CD4-positive, alpha-beta T cell treated with Interleukin-21 for 1 hour (primary cell): ENCODE measurements at places on chromosomes 7 and 10.
A peak's percentile ranks its signal among the peaks of the same experiment; 100 is the strongest.

DNA sequence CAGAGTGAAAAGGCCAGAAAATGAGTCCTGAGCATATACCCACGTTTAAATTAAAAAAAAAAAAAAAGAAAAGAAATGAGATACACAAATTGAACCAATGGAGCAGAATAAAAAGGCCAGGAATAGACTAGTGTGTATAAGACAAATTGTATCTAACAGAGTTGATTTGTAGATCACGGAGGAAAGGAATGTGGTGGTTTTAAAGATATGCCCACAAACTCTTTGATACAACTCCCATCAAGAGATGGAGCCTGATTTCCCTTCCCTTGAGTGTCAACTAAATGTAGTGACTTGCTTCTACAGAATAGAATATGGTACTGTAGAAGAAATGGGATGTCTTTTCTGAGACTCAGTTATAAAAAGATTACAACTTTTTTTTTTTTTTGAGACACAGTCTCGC, 10.4 kb downstream of the SYPL1 start:
- DNase-seq, result no peak

DNA sequence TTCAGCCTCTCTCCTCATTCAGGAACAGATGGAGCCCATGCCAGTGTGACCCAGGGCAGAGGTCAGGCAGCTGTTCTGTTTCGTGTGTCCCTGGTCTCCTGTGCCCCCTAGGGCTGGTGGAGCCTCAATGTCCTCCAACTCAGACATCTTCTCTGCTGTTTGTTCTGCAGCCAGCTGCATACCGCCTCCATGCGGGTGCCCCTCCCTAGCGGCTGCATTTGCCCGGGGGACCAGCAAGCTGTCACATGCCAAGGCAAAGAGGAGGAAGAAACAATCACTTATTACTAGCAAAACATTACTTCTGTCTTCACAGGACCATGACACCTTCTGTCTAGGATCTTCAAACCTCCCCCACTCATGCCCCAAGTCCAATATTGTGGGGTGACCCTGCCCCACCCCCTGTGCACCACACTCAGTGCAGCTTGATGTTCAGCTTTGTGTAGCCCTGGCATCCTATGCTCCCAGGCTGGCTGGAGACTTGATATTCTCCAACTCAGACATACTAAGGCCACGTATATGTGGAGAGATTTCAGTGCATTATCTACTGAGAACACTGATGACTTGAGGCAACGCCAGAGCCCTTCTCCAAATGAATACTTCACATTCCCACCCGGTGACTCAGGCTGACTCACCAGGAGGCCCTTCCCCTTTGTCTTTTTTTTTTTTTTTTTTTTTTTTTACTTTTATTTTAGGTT, 188.9 kb downstream of the SKIDA1 start:
- no peak for DNase-seq

- no peak for DNase-seq
These were observed 53.2 kb downstream of the TFAM start for GRCh38 chr10:58438340-58438871.

- no peak for DNase-seq
These were observed 27.5 kb downstream of the INPP5F start for GRCh38 chr10:119753309-119753708.

- DNase-seq, result no peak
These were observed 245.3 kb upstream of the SLC26A5 start for GRCh38 chr7:103691291-103691690.

DNA sequence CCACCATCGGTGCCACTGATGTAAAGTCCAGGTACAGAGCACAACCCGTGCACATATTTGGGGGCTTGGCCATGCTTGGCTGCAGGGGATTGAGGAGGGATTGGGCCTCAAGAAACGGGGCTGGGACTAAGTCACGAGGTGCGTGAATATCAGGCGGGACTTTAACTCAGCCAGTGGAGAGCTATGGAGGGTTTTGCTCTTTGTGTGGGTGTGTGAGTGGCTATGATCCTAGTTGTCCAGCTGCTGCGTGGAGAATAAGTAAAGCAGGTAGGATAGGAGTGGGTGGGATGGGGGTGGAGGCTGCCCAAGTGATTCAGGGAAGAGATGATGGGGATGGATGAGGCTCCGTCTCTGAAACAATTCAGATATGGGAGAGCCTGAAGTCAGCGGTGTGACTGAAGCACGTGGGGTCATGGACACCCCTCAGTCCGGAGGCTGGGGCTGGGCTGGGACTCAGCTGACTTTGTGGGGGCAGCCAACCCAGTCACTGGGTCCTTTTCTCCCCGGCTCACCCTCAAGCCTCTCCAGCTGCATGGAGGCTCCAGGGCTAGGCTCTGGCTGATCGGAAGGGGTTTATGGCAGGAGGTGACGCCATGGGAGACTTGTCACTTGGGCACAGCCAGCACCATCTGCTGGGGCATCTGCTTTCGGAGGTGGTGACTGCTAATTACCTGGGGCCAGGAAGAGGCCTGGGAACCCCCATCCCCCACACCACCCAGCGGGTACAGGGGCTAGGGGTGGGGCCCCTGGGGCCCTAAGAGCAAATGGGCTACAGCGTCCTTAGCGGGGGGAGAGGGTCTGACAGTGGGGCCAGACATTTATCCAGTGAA, 1.7 kb upstream of the LFNG start:
- DNase-seq, result no peak

DNA sequence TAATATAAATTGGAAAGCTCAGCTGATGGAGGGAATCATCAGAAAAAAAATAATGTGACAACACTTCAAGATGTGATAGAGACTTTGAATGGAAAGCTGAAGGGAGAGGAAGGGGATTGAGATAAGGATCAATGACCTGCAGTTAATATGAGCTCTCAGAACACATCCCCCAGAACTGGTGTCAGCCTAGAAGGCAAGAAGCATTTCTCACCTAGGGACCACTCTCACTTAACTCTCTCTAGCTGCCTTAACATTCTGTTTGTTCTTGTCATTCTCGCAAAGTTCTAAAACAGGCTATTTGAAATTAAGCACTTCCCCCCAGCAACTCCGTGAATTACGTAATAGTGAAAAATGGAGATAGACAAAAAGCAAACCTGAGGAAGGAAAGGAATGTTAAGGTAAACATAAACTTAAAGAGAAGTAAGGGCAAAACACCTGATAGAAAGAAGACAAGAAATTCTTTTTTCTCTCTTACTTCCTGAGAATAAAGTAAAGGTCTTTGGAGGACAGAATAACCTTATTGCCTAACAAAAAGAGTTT, 1.2 kb upstream of the MPP7 start:
- DNase-seq, result no peak

DNA sequence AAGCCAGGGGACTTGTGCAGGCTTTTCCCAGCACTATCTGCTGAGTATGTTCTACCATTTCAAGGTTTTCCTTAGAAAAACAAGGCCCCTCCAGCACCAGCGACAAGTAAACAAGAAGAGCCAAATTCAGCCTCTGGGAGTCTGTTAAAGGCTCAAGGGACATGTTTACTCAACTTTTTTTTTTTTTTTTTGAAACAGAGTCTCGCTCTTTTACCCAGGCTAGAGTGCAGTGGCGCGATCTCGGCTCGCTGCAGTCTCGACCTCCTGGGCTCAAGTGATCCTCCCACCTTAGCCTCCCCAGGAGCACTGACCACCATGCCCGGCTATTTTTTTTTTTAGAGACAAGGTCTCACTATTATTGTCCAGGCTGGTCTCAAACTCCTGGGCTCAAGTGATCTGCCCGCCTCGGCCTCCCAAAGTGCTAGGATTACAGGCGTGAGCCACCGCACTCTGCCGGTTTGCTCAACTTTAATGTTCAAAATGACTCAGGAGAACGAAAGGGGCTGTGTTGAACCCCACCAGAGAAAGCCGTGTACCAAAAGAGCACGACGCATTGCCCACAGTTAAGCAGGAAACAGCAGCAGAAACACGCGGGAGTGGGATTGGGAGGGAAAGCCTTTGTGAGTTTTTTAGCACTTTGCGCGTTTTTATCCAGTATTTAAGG, 772 bp downstream of the PRDX3 start:
- DNase-seq, result no peak

- peak; percentile 20 for DNase-seq
These were observed 115.5 kb upstream of the CREB5 start for GRCh38 chr7:28296571-28297483.

DNA sequence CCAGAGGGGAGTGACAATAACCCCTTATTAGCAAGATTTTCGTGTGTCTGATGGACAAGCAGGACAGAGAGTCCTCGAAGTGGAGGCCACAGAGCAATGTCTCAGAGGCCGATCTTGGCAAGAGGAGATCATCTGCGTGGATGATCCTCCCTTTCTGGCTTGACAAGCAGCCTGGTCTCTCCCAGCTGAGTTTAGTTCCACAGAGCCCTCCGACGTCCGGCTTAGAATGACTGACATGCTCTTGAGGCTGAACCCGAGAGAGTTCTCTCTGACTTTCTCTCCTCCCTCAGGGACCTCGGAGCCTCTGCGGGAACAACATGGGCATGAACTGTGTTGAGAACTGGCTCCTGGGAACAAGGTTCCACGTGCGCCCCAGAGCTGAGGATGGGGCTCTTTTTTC, 180.7 kb upstream of the PFKP start:
- DNase-seq, result no peak

GRCh38 chr10:130636313-130636930, 500.2 kb downstream of the GLRX3 start:
- DNase-seq, result no peak

DNA sequence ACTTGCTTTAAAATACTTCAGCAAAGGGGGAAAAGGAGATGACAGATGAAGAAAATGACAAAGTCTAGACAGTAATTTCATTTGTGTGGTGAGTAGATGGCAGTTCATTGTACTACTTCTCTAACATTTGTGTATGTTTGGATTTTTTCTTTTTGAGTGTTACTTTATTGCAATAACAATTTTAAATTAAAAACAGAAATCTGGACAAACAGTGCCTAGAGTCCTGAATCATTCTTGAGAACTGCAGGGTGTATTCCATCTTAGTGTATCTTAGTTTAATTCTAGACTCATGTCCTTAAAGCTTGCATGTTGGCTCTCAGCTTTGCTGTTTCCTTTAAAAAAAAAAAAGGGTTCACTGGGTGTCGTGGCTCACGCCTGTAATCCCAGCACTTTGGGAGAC, 31.1 kb downstream of the HOXA1 start:
- DNase-seq, result no peak

DNA sequence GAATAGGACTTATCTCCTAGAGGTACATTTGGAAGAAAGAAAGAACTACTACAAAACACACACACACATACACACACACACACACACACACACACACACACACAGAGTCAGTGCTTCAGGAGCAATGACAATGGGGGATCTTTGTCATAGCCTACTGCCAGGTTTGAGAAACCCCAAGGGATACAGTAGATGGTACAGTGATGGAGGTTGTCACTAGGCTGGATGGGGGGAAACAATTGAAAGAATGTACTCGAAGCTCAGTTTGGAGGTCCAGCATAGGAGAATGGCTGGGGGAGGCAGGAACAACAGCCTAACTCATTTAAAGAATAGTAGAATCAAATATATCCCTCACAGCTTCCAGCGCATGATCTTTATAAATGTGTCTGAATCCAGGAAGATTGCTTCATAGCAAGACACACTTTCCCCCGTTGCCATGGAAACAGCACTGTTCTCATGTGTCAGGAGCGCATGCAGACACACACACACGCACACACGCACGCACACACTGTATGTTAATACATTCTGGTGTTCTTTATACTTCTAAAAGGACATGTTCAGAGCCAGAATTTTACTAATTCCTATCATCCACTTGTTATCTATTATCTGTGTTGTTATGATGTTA, 32.6 kb upstream of the ZNRF2 start:
- no peak for DNase-seq

DNA sequence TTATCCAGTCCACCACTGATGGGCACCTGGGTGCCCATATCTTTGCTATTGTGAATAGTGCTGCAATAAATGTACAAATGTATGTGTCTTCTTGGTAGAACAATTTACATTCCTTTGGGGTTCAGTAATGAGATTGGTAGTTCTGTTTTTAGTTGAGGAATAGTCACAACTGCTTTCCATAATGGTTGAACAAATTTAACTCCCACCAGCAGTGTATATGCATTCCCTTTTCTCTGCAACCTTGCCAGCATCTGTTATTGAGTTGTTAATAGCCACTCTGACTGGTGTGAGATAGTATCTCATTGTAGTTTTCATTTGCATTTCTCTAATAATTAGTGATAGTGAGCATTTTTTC, 27.8 kb downstream of the COA1 start:
- no peak for DNase-seq
